Amniotic stem cell (primary cell): ENCODE measurements at places on chromosomes 7 and 10.

- no peak for DNase-seq
Observed at GRCh38 chr7:34361663-34362250, 296.3 kb upstream of the NPSR1 start.

GRCh38 chr10:107139237-107139636 lies 25.3 kb downstream of the SORCS1 start:
- no peak for DNase-seq

DNA sequence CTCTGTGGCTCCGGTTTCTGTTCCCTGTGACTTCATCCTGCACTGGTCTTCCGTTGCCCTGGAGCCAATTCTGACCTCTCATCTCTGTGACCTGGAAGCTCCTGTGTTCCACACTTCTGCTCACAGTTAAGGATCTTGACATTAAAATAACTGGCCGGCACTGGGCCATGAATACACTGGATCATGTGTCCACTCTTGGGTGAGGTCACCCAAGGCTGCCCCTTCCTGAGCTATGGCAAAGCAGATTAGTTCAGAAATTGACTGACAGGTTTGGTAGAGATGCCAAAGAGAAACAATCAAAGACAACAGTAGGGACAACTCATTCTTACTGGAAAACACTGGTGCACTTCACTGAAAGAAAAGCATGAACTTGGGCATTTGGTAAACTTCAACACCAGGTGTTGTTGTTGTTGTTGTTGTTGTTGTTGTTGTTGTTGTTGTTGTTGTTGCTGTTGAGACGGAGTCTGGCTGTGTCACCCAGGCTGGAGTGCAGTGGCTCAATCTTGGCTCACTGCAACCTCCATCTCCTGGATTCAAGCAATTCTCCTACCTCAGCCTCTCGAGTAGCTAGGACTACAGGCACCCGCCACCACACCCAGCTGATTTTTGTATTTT lies 36.7 kb upstream of the GRID1 start:
- DNase-seq, result no peak

DNA sequence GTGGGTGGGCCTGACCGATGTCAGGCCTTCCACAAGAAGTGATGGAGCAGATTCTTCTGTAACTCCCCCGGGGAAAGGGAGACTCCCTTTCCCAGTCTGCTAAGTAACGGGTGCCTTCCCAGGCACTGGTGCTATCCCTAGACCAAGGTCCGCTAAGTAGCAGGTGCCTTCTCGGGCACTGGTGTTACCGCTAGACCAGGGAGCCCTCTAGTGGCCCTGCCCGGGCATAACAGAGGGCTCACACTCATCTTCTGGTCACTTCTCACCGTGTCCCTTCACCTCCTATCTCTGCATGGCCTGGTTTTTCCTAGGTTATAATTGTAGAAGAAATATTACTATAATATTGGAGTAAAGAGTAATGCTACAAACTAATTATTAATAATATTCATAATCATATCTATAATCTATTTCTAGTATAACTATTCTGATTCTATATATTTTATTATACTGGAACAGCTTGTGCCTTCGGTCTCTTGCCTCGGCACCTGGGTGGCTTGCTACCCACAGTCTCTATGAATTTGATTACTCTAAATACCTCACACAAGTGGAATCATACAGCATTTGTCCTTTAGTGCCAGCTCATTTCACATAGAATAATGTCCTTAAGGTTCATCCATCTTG lies 1378.7 kb downstream of the XPNPEP1 start:
- no peak for DNase-seq

DNA sequence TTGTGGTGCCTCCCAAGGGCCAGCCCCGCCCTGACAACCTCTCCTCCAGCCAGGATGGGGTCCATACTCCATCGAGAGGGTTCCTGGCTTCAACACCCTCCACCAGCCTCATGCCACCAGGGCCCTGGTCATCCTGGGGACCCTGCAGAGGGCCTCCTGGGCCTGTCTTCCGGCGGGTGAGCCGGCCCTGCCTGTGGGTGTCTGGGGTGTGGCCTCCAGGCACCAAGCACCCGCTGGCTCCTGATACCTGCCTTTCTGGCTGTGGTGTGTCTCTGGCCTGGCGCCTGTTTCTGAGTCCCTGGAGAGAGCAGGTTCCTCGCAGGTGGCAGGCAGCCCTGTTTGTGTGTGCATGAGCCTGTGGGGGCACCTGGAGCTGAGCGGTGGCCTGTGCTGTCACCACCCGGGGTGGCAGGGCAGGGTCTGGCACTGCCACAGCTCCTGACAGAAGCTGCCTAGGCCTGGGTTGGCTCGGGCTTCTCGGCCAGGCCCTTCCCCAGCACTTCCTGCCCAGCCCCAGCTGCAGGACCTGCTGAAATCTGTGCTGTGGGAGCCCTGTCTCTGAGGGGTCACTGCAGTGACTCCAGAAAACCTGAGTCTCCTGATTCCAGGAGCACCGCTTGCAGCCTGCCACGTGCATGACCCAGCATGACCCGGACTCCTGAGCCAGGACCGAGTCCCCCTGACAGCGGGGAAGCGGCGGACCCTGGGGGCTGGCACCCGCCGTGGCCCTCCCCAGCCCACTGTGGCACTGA lies 18.4 kb downstream of the ADAM8 start:
- DNase-seq, result no peak

DNA sequence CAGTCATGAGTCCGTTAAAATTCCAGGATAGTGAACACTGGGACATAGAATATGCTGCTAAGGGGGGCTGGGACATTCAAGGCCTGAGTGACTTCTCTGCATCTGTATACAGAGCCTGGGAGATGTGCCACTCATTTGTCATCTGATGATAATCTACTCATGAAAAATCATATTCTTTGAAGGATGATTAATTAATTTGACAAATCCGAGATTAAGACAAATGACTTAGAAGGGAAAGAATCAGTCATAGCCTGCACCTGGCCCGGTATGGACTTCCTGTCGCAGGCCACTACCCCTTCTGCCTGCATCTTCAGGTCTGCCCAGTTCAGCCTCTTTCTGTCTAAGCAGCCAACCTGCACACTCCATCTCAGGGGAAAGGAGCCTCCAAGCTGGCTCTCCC lies 18.8 kb upstream of the FAM170B start:
- no peak for DNase-seq

GRCh38 chr10:132523561-132524442 lies 13.8 kb upstream of the INPP5A start:
- DNase-seq, result no peak

GRCh38 chr7:150413640-150414081 lies 34.5 kb downstream of the ZNF775 start:
- no peak for DNase-seq

GRCh38 chr7:3294432-3295100 lies 6.5 kb upstream of the SDK1 start:
- no peak for DNase-seq

DNA sequence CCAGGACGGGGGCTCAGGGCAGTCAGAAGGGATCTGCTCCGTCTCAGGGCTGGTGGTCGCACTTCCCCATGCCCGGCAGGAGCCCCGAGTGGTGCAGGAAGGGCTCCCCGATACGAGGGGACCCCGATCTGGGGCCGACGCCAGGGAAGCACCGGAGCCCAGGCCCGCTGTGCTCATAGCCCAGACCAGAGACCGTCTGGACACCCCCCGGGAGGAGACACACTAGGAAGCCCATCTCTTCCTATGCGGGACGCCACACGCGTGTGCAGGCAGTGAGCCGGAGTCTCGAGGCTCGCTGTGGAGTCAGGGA lies 39.7 kb upstream of the PDGFA start:
- no peak for DNase-seq

DNA sequence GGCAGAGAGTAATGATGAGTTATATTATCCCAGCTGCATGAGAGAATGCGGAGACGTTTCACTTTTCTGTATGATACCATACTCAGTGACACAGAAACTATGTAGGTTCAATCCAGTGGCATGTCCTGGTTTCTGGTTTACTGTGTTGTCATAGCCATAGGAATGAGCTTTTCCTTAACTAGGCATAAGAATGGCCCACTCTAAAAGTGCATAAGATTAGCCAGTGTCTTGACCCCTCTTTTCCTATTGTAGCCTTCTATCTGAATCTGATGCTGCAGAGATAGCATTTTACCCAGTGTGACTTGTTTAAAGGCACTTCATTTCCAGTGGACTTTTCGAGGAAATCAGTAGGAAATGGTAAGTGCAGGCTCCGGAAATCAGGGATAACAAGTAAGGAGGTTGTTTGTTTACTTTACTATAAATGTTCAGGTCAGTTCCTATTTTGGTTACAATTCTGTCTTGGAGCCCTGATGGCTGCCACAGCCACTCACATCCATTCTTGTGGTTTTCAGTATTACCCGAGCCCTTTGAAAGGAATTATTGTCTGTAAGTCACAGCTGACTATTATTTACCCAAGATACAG lies 70.5 kb downstream of the SEMA3A start:
- no peak for DNase-seq

- no peak for DNase-seq
Observed at GRCh38 chr10:103449208-103450144, 2.7 kb downstream of the CALHM2 start.

GRCh38 chr10:82883603-82884002 lies 1008.6 kb downstream of the NRG3 start:
- no peak for DNase-seq

GRCh38 chr7:36130236-36130945 lies 22.7 kb upstream of the EEPD1 start:
- no peak for DNase-seq

- no peak for DNase-seq
Observed at GRCh38 chr10:124359336-124359832, 59.3 kb downstream of the OAT start.

DNA sequence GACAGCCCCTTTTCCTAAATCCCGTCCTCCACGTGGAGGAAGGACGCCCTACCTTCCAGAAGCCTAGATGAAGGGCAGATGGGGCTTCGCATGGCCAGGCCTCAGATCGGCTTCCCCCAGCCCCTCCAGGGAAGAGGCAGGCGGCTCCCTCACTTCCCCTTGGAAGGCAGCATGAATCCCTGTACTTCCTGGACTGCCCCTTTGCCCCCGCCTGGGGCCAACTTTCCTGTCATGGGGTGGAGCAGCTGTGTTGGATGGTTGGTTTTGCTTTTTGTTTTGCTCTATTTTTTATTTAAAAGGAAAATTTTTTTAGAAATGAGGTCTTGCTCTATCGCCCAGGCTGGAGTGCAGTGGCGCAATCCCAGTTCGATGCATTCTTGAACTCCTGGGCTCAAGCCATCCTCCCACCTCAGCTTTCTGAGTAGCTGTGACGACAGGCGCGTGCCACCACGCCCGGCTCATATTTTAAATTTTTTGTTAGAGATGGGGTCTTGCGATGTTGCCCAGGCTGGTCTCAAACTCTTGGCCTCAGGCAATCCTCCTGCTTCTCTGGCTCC lies 27.2 kb downstream of the GTF2IRD1 start:
- no peak for DNase-seq

GRCh38 chr10:97060441-97061084 lies 125.2 kb downstream of the SLIT1 start:
- no peak for DNase-seq

GRCh38 chr7:25087855-25088254 lies 37.2 kb downstream of the CYCS start:
- no peak for DNase-seq

GRCh38 chr7:159121068-159121467 lies 23.6 kb downstream of the VIPR2 start:
- no peak for DNase-seq

GRCh38 chr10:121457729-121458128 lies 140.5 kb downstream of the FGFR2 start:
- no peak for DNase-seq

- DNase-seq, result no peak
Observed at GRCh38 chr10:14126697-14127440, 203.9 kb downstream of the FRMD4A start.

- peak; percentile 93 for DNase-seq
Observed at GRCh38 chr10:74189999-74190421, 39.0 kb downstream of the ADK start.

- no peak for DNase-seq
Observed at GRCh38 chr10:71873582-71874211, 22.6 kb upstream of the PSAP start.

- DNase-seq, result peak; percentile 36
Observed at GRCh38 chr7:41977151-41977651, 259.8 kb downstream of the GLI3 start.

- no peak for DNase-seq
Observed at GRCh38 chr7:98992076-98992475, 113.7 kb downstream of the TRRAP start.

GRCh38 chr10:70672165-70673042 lies at the start of gene ADAMTS14:
ADAMTS14 (plus strand) TSS chr10:70672506; CDS start chr10:70672803, 297 bp downstream.
- DNase-seq, result no peak

DNA sequence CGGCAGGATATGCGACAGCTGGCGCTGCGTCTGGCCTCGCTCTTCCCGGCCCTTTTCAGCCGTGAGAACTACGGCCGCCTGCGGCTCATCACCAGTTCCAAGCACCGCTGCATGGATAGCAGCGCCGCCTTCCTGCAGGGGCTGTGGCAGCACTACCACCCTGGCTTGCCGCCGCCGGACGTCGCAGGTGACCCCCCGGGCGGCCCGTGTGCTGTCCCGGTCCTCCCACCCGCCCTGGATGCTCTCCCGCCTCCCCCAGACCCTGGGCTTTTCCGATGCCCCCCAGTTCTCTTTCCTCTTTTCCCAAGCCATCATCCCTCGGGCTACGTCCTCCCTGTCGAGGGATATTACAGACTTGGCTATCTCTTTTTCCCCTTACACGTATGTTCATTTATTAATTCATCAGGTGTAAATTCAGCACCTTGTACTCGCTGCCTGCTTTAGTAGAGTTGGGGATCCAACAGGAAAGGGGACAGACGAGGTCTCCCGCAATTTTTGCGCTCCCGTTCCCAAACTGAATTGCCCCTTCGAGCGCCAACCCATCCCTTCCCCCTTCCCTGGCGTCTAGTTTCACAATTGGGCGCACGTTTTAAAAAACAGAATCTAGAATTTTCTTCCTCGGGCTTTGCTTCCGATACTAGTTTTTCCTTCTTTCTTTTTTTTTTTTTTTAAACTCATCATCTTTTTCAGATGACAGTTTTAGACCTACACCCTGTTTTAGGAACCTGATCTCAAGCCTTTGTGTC lies 846 bp downstream of the MINPP1 start:
- peak; percentile 15 for DNase-seq

DNA sequence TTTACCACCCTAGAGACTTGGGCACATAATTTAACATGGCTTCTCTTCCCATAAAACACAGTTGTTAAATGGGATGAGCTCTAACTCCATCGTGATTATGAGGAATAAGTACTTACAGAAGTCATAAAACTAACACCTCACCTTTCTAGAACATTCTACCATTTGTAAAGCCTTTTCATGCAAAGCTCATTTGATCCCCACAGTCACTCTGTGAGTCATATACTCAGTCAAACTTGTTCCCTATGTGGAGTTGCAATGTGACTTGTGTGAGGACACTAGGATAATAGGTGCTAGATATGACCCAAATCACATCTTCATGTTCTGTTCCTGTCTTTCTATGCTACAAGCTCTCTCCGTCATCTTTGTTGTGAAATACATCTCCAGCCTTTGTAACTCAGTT lies 371.7 kb downstream of the WDR11 start:
- no peak for DNase-seq

DNA sequence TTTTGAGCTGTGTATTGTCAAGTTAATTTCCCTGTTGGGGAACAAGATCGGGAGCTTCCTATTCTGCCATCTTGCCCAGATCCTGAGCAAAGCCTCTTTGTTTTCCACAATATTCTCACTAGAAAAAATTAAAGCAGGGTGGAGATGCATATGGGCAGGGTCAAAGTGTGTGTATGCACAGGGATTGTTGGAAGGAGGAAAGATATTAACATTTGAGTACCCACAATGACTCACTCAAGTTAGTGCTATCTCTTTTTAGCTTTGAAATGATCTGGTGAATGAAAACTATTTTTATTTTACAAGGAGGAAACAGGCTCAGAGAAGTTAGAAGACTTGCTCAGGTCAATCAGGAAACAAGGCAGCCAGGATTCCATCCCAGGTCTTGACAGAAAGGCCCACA lies 6.7 kb upstream of the BTBD16 start:
- no peak for DNase-seq
